Transverse colon (tissue), 4 donors: ENCODE measurements at places on chromosomes 6 and 20. TPM values are rescaled to one million over a fixed set of nuclear protein-coding genes. Genes with fewer than 3 reads are reported as not detected.

- H3K4me1 ChIP-seq: peaks cover 41% of the 10 kb centered on the region
- DNase-seq: no peak
Measured at GRCh38 chr20:36481380-36482043, 59.8 kb upstream of the MYL9 start.

- H3K27ac ChIP-seq: no peak overlapping the region
- H3K4me1 ChIP-seq: no peaks in the 10 kb centered on the region
- H3K4me3 ChIP-seq: no peak overlapping the region
- H3K36me3 ChIP-seq: no peaks in the 10 kb centered on the region
- no peaks in the 10 kb centered on the region for H3K27me3 ChIP-seq
- no peak for DNase-seq
Measured at GRCh38 chr6:117074672-117075071, 190.7 kb upstream of the VGLL2 start.

- H3K4me1 ChIP-seq: no peaks in the 10 kb centered on the region
- H3K27me3 ChIP-seq: no peaks in the 10 kb centered on the region
- H3K36me3 ChIP-seq: no peaks in the 10 kb centered on the region
- no peak for DNase-seq
Measured at GRCh38 chr6:42599558-42599957, 35.7 kb downstream of the UBR2 start.

B3GALT4 gene
- total RNA-seq: 39.5 TPM

DNA sequence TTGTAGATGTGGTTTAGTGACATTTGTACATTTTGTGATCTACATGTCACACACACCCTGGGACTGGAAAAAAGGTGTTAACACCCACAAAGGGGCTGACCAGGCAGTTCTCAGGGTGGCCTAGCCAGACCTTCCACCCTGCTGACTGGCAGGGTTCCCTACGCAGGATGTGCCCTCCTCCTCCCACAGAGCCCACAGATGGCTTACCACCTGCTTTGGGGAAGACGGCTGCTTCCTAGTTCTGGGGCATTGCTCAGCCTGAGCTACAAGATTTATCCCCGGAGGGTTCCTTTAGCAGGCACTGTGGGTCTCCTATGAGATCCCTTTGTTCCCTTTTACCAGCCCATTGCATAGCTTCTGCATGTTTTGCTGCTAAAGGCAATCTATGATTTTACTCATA lies 35.1 kb downstream of the SNAP25 start:
- no peak overlapping the region for H3K27ac ChIP-seq
- H3K36me3 ChIP-seq: no peaks in the 10 kb centered on the region
- no peaks in the 10 kb centered on the region for H3K27me3 ChIP-seq
- no peak overlapping the region for H3K4me3 ChIP-seq
- no peaks in the 10 kb centered on the region for H3K4me1 ChIP-seq

GRCh38 chr20:57677584-57677982 lies 32.2 kb downstream of the PMEPA1 start:
- DNase-seq: no peak
- H3K4me1 ChIP-seq: peaks cover 40% of the 10 kb centered on the region
- H3K27ac ChIP-seq: peak overlapping the region; percentile 57
- H3K4me3 ChIP-seq: no peak overlapping the region
- H3K27me3 ChIP-seq: no peaks in the 10 kb centered on the region

HTR1E gene
- not detected for total RNA-seq

VIP gene
- 22.4 TPM for total RNA-seq

DNA sequence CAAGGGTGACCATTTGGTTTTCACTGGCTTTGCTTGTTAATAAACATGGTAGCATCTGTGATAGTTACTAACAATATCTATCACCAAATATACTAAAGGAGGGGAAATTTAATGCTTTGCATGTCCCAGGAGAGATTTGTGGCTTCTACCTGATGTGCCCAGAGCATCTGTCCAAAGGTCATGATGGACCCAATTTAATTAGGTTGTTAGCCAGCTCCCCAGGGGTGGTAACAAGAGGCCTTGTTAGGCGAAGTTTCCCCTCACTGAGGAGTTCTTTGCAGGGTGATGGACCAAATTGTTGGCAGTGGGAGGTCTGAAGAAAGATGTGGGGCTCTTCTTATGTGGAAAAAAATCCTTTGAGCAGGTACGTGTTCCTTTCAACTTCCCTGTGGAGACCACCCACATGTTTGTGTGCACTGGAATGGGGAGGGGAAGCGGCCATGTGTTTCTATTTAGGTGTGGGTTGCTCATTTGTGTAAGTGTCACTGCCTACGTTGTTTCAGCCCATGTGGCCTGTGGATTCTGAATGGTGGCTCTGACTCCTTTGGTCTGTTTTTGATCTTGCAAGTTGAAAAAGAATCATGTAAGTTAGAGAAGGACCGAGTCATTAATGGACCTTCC lies 137.6 kb downstream of the CLIC5 start:
- H3K4me1 ChIP-seq: no peaks in the 10 kb centered on the region
- DNase-seq: no peak
- H3K27me3 ChIP-seq: no peaks in the 10 kb centered on the region

DNA sequence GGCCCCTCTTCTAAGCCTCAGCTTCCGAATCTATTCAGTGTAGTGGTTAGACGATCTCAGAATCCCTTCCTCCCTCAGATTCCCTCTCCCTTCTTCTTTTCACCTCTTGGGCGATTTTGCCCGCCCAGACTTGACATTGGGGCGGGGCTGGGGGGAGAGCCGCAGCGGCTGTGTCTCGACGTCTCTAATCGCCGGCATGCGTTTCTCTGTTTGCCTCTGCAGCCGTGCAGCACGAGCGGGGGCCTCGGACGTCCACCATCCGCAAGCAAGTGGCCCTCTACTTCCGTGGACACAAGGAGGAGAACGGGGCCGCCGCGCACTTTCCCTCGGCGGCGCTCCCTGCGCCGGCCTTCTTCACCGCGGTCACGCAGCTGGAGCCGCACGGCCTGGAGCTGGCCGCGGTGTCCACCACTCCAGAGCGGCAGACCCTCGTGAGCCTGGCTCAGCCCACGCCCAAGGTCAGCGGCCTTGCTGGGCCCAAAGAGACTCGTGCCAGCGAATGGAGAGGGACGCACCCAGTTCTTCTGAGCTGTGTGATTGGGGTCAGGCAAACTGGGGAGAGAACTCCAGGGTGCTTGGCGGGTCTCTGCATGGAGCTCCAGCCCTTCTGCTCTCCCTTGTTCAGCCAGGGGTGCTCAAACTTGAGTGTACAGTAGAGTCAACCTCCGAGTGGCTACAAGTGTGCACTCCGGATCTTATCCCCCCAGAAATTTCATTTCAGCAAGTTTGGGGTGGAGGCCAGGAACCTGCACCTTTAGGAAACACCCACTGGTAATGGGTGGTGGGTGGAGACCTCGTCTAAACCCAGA lies 10.7 kb downstream of the NR2E1 start:
- no peak overlapping the region for H3K4me3 ChIP-seq
- H3K27me3 ChIP-seq: peaks cover 100% of the 10 kb centered on the region
- no peak overlapping the region for H3K27ac ChIP-seq

DNA sequence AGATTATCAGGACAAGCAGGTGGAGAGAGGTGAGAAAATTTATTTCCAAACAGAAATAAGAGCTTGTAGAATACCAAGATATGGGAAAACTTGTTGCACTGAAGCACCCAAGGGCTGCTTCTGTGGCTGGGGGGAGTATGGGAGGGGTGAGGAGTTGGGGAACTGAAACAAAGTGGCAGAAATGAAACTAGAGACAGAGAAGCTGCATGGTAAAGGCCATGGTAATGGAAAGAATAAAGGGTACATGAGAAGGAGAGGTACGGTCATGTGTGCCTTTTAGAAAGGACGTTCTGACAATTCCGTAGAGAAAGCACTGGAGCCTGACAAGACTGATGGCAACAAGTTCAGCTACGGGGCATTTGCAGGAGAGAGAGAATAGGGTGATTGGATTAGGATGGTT lies 51.6 kb upstream of the RIN2 start:
- no peak overlapping the region for H3K4me3 ChIP-seq
- no peak for DNase-seq
- H3K36me3 ChIP-seq: no peaks in the 10 kb centered on the region
- H3K27ac ChIP-seq: no peak overlapping the region
- H3K4me1 ChIP-seq: peaks cover 16% of the 10 kb centered on the region

- H3K27me3 ChIP-seq: no peaks in the 10 kb centered on the region
- H3K27ac ChIP-seq: no peak overlapping the region
- H3K36me3 ChIP-seq: no peaks in the 10 kb centered on the region
- no peak overlapping the region for H3K4me3 ChIP-seq
Measured at GRCh38 chr20:8331740-8332412, 199.8 kb downstream of the PLCB1 start.
